ENCODE measurements at places on chromosomes 6 and 20. TPM values are rescaled to one million over a fixed set of nuclear protein-coding genes. Genes with fewer than 3 reads are reported as not detected.

LAMA5 gene
- 500 TPM for total RNA-seq

ACSS1 gene
- total RNA-seq = 15.6 TPM

BPI gene
- total RNA-seq = not detected

PTGIS gene
- not detected for total RNA-seq

PNPLA1 gene
- not detected for total RNA-seq

CCM2L gene
- 0.41 TPM for total RNA-seq

TMEM217 gene
- total RNA-seq = 0.76 TPM

TINAG gene
- total RNA-seq = not detected

PPP1R3D gene
- 1.1 TPM for total RNA-seq

REM1 gene
- 0.18 TPM for total RNA-seq

CD93 gene
- not detected for total RNA-seq

FBXO5 gene
- 19.5 TPM for total RNA-seq

CPXM1 gene
- total RNA-seq = not detected

CCDC167 gene
- total RNA-seq = 39.4 TPM

WFDC2 gene
- total RNA-seq = not detected
